ENCODE measurements at places on chromosomes 16 and 17.

- H3K36me3 ChIP-seq: no peaks in the 10 kb centered on the region
- no peak overlapping the region for H3K27ac ChIP-seq
- peaks cover 16% of the 10 kb centered on the region for H3K27me3 ChIP-seq
- H3K4me1 ChIP-seq: no peaks in the 10 kb centered on the region
- no peak for DNase-seq
- no peak overlapping the region for H3K4me3 ChIP-seq
Measured at GRCh38 chr17:79721993-79722671, 8.6 kb upstream of the ENPP7 start.

GRCh38 chr17:74404218-74404617, 27.7 kb upstream of the GPRC5C start:
- no peak overlapping the region for H3K4me3 ChIP-seq
- no peaks in the 10 kb centered on the region for H3K36me3 ChIP-seq
- no peak overlapping the region for H3K27ac ChIP-seq

DNA sequence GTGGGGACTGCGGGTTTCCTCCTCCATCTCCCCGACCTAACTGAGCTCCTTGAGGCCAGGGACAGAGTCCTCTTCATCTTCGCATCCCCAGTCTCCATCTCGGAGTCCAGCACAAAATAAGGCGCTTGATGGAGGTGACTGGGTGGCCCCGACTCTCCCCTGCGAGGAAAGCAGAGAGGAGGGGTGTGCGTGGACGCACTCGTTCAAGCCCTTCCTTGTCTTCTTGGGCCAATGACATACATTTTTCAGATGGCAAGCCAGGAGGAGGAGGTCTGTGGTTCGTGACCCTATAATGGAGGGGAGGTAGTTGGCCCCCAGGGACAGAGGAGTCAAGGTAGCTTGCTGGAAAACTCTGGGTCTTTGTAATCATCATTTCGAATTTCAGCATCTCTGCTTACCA, 17.2 kb downstream of the CRISPLD2 start:
- no peak overlapping the region for H3K4me3 ChIP-seq
- no peak overlapping the region for H3K27ac ChIP-seq
- peaks cover 65% of the 10 kb centered on the region for H3K27me3 ChIP-seq

GRCh38 chr17:12127667-12128066, 107.0 kb downstream of the MAP2K4 start:
- H3K4me1 ChIP-seq: peaks cover 6% of the 10 kb centered on the region
- peaks cover 56% of the 10 kb centered on the region for H3K36me3 ChIP-seq
- no peak overlapping the region for H3K27ac ChIP-seq

GRCh38 chr17:7281953-7282751, 634 bp downstream of the SLC2A4 start:
- DNase-seq: no peak
- H3K4me3 ChIP-seq: peak overlapping the region; percentile 77
- H3K27me3 ChIP-seq: peaks cover 46% of the 10 kb centered on the region
- H3K36me3 ChIP-seq: peaks cover 2% of the 10 kb centered on the region
- peak overlapping the region; percentile 59 for H3K27ac ChIP-seq
- peaks cover 13% of the 10 kb centered on the region for H3K4me1 ChIP-seq

GRCh38 chr17:78737332-78737731, 44.7 kb downstream of the CYTH1 start:
- H3K4me1 ChIP-seq: peaks cover 85% of the 10 kb centered on the region
- H3K27ac ChIP-seq: peak overlapping the region; percentile 93
- peaks cover 37% of the 10 kb centered on the region for H3K36me3 ChIP-seq
- no peak for DNase-seq
- no peaks in the 10 kb centered on the region for H3K27me3 ChIP-seq

DNA sequence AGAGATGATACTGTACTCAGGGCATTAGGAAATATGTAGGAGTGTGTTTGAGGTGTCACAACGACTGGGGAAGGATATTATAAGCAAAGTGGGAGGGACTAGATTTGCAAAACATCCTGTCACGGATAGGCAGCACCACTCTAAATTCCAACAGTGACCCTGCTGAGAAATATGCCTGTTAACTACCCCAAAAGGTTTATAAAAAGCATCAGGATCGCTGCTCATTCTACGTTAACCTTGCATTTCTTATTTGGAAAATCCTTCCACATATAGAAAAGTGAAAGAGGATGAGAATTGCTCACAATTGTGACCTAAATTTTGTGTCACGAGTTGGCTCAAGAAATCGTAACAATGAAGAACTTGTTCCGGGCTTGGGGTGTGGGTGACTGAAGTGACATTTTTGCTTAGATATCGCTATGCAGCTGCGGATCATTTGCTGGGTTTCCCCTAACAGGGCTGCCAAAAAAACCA, 51.6 kb downstream of the N4BP1 start:
- peaks cover 28% of the 10 kb centered on the region for H3K36me3 ChIP-seq
- peak overlapping the region; percentile 55 for H3K4me3 ChIP-seq
- H3K4me1 ChIP-seq: peaks cover 70% of the 10 kb centered on the region
- DNase-seq: no peak
- no peak overlapping the region for H3K27ac ChIP-seq

DNA sequence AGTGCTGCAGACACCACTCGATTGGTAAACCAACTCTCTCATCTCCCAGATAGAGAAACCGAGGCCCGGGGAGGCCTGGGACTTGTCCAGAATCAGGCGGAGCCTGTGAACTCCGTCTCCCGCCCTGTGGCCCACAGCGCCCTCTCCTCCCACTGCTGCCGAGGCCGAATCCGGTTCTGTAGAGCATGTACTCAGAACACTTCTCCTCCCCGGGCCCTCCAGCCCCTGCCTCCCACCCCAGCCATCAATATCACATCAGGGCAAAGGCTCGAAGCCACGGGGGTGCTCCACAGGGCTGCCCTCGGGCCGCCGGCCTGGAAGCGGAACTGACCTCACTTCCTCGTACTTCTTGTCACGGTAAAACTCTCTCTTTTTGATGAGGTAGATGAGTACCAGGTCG, 13.0 kb downstream of the EMC6 start:
- no peaks in the 10 kb centered on the region for H3K27me3 ChIP-seq
- H3K4me1 ChIP-seq: peaks cover 11% of the 10 kb centered on the region
- peaks cover 11% of the 10 kb centered on the region for H3K36me3 ChIP-seq
- DNase-seq: no peak
- no peak overlapping the region for H3K4me3 ChIP-seq
- no peak overlapping the region for H3K27ac ChIP-seq

- no peak for DNase-seq
- peaks cover 15% of the 10 kb centered on the region for H3K4me1 ChIP-seq
- no peaks in the 10 kb centered on the region for H3K27me3 ChIP-seq
- no peak overlapping the region for H3K4me3 ChIP-seq
- H3K27ac ChIP-seq: no peak overlapping the region
- H3K36me3 ChIP-seq: peaks cover 10% of the 10 kb centered on the region
Measured at GRCh38 chr17:82231312-82231561, 2.4 kb downstream of the SLC16A3 start.

DNA sequence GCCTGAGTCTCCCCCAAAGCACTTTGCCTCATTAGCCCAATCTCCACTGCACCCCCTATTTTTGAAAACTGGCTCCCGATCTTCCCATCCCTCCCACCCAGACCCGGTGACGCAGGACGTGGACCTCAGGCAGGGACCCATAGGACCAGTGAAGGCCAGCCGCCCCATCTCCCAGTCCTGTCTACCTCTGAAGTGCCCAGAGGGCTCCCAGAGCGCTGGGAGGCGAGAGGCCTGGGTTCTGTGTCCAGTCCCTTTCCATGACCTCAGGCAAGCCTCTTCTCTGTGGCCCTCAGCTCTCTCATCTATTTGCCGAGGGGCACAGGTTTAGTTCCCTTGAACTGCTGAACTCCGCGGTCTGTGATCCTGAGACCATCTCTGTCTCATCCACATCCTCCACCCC, 714 bp downstream of the TNS4 start:
- H3K36me3 ChIP-seq: peaks cover 2% of the 10 kb centered on the region
- no peak for DNase-seq
- H3K4me3 ChIP-seq: no peak overlapping the region
- peaks cover 14% of the 10 kb centered on the region for H3K4me1 ChIP-seq
- no peaks in the 10 kb centered on the region for H3K27me3 ChIP-seq

- DNase-seq: no peak
- H3K4me1 ChIP-seq: no peaks in the 10 kb centered on the region
- no peak overlapping the region for H3K27ac ChIP-seq
Measured at GRCh38 chr16:86765389-86766026, 187.2 kb downstream of the FOXL1 start.

- H3K4me1 ChIP-seq: peaks cover 22% of the 10 kb centered on the region
- no peak for DNase-seq
- H3K36me3 ChIP-seq: peaks cover 4% of the 10 kb centered on the region
- no peak overlapping the region for H3K27ac ChIP-seq
- H3K4me3 ChIP-seq: no peak overlapping the region
- H3K27me3 ChIP-seq: no peaks in the 10 kb centered on the region
Measured at GRCh38 chr17:21218831-21219380, 4.9 kb upstream of the TMEM11 start.

DNA sequence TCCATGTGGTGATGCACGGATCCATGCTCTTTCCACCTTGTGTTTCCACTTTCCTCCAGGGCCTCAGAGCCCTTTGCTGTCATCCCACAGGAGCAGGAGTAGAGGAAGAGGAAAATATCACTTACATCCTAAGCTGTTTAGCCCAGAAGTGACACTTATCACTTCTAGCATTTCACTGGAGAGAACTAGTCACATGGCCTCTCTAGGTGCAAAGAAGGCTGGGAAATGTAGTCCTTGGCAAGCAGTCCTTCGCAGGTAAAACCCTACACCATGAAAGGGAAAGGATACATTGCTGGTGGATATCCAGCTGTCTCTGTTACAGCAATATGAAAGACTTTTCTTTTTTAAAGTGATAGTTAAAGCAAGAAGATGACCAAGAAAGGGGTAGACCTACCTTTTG, 185.9 kb downstream of the RGS9 start:
- peaks cover 1% of the 10 kb centered on the region for H3K36me3 ChIP-seq
- no peaks in the 10 kb centered on the region for H3K4me1 ChIP-seq
- no peak overlapping the region for H3K27ac ChIP-seq
- no peak for DNase-seq

DNA sequence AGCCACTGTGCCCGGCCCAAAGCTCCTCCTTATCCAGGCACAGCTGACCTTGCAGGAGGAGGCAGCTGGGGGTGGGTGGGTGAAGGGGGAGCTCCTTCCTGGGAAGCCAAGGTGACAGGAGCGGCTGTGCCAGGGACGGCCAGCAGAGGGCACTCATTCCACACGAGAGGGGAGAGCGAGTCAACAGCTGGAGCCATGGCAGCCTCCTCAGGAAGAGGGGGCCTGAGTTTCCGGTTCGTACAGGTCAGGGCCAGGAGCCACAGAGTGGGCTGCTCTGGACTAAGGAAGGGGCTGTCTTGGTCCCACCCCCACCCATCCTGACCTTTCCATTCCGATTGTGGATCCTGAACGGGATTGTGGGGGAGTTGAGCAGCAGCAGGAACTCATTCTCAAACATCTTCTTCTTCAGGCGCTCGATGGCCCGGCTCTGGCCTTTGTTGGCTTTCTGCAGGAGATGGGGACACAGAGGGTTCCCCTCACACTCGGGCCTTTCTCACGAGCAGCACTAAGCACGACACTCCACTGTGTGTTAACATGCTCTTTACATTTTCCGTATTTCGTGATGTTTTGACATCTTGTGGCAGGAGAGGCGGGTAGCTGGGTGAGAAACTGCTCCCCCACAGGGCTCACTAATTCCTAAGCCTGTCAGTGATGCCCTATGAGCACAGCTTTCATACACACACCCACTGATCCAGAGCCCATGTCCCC, 61.6 kb downstream of the TIMM22 start:
- H3K36me3 ChIP-seq: peaks cover 23% of the 10 kb centered on the region
- no peaks in the 10 kb centered on the region for H3K27me3 ChIP-seq
- no peak overlapping the region for H3K27ac ChIP-seq
- no peak for DNase-seq
- no peak overlapping the region for H3K4me3 ChIP-seq
- H3K4me1 ChIP-seq: peaks cover 7% of the 10 kb centered on the region
